Activated T-cell treated with anti-CD3 and anti-CD28 coated beads, Interleukin-2, amount 50 U/mL, for 72 hours (primary cell): ENCODE measurements at places on chromosomes 1 and 21. TPM values are rescaled to one million over a fixed set of nuclear protein-coding genes. Genes with fewer than 3 reads are reported as not detected.

Gene SPRR5
- total RNA-seq = not detected

Gene NID1
- total RNA-seq = 0.12 TPM

Gene NUDT4B
- not detected for total RNA-seq

Gene RXRG
- not detected for total RNA-seq

Gene BCAR3
- total RNA-seq = 3.2 TPM

Gene OLFML3
- total RNA-seq = 1.0 TPM

Gene VSIG8
- total RNA-seq = not detected

Gene SHISA4
- 0.94 TPM for total RNA-seq

Gene SPOCD1
- 0.74 TPM for total RNA-seq

Gene TRIM17
- 6.2 TPM for total RNA-seq

Gene NTMT2
- not detected for total RNA-seq

Gene RPS27
- 1,822 TPM for total RNA-seq

Gene NOS1AP
- 0.26 TPM for total RNA-seq

Gene DNAJC6
- total RNA-seq = 3.1 TPM
